ENCODE measurements at places on chromosomes 3 and 15.

- DNase-seq, result no peak
These were observed 25.9 kb upstream of the PLXNA1 start for GRCh38 chr3:126956866-126957650.

GRCh38 chr3:44444437-44444836 is 33.0 kb downstream of the ZNF445 start:
- DNase-seq, result no peak

GRCh38 chr3:53777468-53777867 is 68.8 kb downstream of the CHDH start:
- no peak for DNase-seq

- no peak for DNase-seq
These were observed 429 bp downstream of the PARP9 start for GRCh38 chr3:122563717-122564025.

- DNase-seq, result no peak
These were observed 299.2 kb downstream of the ADAMTS17 start for GRCh38 chr15:100042558-100042957.

DNA sequence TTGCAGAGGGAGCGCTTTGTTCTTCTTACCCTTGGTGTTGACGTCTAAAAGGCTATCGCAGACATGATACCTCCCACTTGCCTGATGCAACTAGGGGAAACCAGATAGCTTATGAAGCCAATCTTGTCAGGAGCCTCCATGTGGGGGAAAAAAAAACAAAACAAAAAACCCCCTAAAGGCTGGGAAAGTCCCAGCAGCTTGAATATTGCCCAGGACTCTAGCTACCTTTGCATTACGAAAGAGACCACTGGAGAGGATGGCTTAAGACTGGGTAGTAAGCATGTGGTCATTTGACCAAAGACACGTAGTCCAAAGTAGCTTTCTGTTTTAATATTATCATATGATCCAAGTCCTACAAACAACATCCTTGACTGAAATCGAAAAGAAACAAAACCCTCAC is 120.7 kb upstream of the WNT5A start:
- no peak for DNase-seq

DNA sequence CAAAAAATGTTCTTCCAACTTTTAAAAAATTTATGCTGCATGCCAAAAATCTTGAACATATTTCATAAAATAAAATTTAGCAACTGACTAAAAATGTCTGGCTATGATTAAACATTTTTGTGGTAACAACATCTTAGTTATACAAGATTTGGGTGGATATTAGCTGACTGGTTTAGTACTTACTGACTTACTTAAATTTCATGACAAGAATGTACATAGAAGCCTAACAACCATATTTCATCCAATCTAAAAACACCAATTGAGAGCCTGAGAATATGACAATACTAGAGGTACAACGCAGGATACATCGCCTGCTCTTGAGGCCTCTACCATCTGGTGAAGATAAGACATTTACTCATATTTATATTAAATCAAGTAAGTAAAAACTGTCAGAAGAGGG is 34.6 kb downstream of the GNB4 start:
- no peak for DNase-seq

- DNase-seq, result no peak
These were observed 215.8 kb downstream of the KCNH8 start for GRCh38 chr3:19364148-19364547.

- no peak for DNase-seq
These were observed 167.5 kb downstream of the EBLN2 start for GRCh38 chr3:73228959-73229358.

DNA sequence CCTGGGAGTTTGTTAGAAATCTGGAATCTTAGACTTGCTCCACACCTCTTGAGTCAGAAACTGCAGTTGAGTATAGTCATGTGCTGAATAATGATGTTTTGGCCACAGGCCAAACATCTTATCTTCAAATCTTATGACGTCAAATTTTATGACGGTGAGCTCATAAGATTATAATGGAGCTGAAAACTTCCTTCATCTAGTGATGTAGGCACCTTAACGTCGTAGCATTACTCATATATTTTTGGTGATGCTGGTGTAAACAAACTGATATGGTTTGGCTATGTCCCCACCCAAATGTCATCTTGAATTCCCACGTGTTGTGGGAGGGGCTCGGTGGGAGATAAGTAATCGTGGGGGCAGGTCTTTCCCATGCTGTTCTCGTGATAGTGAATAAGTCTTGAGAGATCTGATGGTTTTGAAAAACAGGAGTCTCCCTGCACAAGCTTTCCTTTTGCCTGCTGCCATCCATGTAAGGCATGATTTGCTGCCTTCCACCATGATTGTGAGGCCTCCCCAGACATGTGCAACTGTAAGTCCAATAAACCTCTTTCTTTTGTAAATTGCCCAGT is 268.0 kb upstream of the PROK2 start:
- no peak for DNase-seq

- no peak for DNase-seq
These were observed 146.3 kb downstream of the TMCO5A start for GRCh38 chr15:38080651-38081275.

DNA sequence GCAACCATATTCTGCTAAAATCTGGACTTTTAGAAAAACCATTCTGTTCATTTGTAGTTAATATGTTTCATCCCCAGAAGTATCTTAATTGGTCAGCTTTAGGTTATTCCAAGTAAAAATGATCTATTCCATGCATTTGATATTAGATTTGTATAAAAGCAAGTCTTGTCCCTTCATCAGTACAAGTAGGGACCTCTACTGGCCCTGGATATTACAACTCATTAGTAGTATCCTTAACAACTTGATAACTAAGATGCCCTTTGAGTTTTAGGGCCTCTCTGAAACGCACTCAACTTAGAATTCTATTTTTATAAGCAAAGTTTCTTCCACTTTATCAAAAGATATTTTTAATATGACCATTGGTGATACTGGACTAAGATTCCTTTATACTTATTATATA is 25.3 kb upstream of the SELENOT start:
- no peak for DNase-seq

- no peak for DNase-seq
These were observed 336.0 kb upstream of the KCNH8 start for GRCh38 chr3:18812316-18812715.

DNA sequence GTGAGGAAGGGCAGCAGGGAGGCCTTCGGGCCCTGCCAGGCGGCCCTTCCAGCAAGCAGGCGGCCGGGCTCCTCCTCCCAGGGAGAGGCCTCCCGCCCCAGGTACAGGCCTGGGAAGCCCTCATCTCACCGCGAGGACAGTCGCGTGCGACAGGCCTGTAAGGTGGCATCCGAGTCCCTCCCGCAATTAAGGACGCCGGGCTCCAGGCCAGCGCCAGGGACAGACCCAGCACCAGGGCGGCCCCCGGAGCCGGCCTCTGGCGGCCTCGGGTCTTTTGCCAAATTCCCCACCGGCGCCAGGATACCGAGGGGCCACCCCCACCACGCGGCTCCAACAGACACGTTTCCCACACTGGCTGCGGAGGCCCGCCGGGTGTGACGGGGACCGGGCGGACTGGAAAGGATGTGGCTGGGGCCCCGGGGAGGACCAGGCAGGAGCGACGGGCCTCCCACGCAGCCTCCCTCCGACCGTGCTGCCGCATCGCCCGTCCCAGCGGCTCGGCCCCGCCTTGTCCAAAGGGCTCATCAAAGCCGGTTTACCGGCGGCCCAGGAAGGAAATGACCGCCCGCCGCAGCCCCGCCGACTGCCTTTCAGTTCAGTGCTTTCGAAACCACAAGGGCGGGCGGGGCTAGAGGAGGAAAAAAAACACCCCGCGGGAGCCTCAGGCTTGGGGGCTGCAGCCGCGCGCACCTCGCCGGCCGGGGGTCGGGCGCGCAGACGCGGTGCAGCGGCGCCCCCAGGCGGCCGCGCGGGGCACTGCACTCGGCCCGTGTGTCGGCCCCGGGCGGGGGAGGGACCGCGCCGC is 11.3 kb downstream of the XXYLT1 start:
- DNase-seq, result peak; percentile 95

GRCh38 chr15:75531041-75531450 is 48.1 kb downstream of the PTPN9 start:
- no peak for DNase-seq

DNA sequence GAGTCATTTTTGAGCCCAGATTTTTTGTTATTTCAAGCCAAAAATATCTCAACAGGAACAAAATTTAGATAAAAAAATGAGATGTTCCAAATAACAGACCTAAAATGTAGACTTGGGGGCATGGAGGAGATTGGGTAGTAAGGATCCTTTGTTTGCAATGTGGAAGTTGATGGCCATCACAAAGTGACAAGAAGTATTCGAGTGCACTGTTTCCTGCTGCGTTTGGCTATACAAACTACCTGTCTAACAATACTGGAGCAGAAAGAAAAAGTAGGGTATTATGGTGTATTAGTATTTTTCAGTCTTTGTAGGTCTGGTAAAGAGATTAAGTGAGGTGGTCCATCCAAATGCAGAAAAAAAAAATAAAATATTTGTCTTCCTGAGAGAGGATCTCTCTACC is 284.2 kb downstream of the C3orf38 start:
- no peak for DNase-seq

DNA sequence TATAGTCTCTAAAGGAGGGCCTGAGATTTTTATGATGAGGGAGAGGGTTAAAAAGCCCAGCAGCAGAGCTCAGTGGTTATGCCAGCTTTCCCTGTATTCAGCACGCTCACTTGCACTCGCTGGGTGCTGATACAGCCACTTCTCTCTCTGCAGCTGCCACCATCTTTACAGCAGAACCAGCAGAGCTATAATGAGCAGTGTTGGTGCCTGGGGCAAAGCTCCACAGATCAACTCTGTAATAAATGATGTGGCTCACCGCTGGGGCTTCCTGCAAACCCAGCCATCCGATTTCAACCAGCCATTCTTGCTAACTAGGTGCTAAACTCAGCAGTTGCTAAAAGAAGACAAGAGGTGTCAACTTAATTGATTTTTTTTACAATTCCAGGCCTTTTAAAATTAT is 48.0 kb downstream of the ARNT2 start:
- DNase-seq, result no peak

GRCh38 chr15:73983211-73983727 is 8.8 kb downstream of the STOML1 start:
- no peak for DNase-seq

DNA sequence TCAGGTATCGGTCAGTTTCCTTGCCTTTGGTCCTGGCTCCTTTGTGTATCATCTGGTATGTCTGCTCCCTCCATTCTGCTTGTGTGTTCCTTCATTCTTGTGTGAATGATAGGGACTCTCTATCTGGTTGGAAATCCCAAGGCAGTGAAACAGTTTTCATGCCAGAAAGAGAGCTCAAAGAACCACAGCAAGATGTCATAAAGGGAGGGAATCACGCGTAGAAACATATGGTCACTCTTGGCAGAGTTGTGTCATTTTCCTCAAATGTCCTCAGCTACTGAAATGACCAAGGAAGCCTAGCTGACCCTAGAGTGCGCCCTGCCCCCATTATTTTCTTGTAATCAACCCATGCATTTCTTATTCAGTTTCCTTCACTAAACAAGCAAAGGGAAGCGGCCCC is 48.0 kb downstream of the RASGRP1 start:
- DNase-seq, result no peak

- no peak for DNase-seq
These were observed 681.3 kb downstream of the ROBO1 start for GRCh38 chr3:79086514-79086913.

DNA sequence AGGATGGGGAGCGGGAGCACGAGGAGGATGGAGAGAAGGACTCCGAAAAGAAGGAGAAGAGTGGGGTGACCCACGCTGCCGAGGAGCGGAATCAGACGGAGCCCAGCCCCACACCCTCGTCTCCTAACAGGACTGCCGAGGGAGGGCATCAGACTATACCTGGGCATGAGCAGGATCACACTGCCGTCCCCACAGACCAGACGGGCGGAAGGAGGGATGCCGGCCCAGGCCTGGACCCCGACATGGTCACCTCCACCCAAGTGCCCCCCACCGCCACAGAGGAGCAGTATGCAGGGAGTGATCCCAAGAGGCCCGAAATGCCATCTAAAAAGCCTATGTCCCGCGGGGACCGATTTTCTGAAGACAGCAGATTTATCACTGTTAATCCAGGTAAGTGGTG is 169.8 kb downstream of the FEZF2 start:
- DNase-seq, result no peak

DNA sequence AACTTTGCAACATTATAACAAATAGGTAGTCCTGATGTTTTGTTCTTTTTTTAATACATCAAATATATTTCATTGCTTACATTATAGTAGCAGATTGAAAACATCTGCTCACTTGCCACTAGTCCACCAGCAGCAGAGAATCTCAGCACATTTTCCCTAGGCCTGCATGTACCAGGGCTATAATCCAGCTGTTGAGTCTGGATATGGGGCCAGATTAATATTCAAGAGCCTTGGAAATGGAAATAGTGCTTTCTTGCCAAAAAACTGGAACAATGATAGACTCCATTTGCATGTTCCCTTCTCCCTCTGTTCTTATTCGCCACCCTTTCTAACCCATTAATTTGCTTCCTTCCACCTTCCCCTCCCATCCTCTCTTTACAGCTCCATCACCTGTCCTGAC is 288.0 kb downstream of the EPHA3 start:
- no peak for DNase-seq

GRCh38 chr3:186824430-186825139 is 17.9 kb upstream of the ADIPOQ start:
- DNase-seq, result no peak

DNA sequence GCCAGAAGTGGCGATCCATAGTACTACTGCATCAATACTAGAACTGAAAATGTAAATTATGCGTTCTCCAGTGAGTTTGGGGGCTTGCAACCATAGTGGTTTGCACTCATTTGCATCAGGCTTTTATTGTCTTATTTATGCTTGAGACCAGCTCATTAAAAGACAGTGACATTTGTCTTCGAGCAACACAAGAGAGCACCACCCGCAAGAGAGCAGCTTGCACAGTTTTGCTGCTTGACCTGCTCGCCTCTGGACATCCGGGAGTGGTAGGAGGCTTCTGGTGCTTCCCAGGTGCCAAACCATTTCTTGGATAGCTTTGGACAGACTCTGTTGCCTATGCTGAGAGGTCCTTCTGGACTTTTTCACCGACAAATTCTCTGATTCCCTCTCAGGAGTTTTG is 294.6 kb downstream of the MEX3B start:
- DNase-seq, result no peak

DNA sequence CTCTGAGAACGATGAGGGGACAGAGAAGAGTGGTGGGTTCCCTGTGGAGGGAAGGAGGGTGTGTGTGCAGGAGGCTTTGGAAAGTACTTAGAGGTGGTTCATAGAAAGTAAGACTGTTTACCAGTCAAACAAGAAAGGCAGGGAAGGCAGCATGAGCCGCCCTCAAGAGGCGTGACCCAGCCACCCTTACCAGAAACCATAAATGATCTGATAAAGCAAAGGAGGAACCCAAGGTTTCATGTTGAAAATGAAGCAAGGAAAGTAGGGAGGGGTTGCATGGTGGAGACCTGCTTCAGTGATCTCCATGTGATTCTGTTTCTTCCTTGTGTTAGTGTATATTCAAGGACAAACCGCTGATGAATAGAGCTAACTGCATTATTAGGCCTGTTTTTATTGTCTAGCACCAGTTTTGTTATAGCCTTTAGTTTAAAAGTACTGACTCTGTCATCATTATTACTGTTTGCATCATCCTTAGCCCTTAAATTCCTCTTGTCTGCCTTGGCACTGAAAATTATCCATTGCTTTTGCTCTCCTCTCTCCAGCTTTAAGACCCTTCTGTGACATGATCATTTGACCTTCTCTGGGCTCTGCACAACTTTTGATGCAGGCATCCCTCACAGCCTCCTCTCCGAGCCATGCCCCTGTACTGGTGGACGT is 96.1 kb downstream of the STAC start:
- DNase-seq, result no peak

- no peak for DNase-seq
These were observed 31.9 kb upstream of the UACA start for GRCh38 chr15:70795311-70795665.

Data from activated B cell treated with CpG ODN at 0.5 μM for 24 hours (primary cell).